ENCODE measurements at places on chromosomes 5 and 9.
A peak's percentile ranks its signal among the peaks of the same experiment; 100 is the strongest.

- DNase-seq, result no peak
These were observed 45.4 kb upstream of the TDRD7 start for GRCh38 chr9:97366476-97366875.

- DNase-seq, result no peak
These were observed 4.6 kb downstream of the TGFBR1 start for GRCh38 chr9:99109522-99109921.

- DNase-seq, result peak; percentile 33
These were observed 663 bp upstream of the SMIM27 start for GRCh38 chr9:32551276-32552051.

DNA sequence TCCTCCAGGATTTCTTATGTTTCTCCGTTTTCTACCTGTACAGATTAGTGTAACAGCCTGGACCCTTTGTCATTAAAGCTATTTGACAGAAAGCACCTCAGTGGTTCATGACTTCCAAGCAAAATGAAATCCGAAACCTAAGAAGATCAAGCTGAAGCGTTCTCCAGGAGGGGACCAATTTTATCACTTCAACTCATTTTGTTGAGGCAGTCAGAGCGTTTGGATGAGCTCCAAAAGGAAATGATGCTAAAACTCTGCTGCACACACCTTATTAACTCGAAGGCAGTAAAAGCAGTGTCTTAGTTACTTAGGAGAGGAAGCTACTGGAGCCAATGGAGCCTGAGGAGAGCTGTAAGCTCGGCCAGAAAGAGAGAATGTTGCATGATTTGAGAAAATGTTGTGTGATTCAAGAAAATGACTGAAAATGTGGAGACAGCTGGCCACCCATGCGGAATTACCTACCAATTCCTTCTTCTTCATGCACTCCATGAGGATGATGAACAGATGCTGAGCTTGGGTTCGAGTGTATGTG lies 346.7 kb upstream of the KLF9 start:
- no peak for DNase-seq

GRCh38 chr5:131171276-131171810 lies 599 bp downstream of the LYRM7 start:
- DNase-seq, result peak; percentile 6

GRCh38 chr9:117092582-117092981 lies 322.3 kb downstream of the ASTN2 start:
- peak; percentile 36 for DNase-seq

DNA sequence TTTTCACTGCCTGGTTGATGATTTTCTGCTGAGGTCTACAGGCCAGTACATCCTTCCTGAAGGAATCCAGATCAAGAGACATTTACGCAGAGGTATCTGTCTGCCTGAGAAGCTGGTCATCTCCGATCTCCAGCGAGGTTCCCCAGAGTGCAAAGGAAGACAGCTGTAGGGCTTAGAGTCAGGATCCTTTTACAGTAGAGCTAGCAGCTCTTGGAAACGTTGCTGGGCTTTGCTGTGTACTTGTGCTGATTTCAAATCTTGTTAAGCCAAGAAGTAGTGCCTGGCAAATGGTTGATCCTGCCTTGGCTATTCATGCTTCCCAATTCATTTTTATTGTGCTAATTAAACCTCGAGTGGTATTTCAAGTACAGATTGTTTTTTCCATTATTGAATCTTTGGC lies 48.9 kb downstream of the NTRK2 start:
- DNase-seq, result no peak

DNA sequence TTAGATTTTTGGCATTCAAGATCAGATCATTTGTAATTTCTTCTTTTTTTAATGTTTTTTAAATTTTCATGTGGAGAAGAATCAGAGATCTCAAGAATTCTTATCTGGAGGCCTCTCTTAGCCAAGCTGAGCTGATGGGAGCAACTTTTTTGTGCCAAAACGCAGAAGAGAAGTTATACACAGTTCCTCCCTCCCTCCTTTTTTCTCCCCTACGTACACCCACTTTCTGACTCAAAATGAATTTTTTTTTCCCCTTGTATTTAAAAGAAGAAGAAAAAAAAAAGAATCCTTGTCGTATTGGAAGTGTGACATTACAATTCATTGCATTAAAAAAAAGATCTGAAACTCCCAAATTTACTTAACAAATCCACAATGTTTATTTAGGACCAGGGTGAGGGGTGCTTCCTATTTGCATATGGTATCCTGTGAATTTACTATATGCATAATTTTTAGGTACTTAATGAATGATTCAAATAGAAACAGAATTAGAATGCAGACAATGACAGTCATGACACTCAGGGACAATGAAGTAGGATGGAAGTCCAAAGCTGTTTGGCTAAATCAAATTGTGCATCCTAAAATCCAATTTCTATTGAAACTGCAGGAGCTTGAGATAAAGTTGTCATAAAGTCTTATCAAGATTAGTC lies 54.4 kb downstream of the EBF1 start:
- no peak for DNase-seq

- DNase-seq, result no peak
These were observed 802.4 kb upstream of the ACO1 start for GRCh38 chr9:31582071-31582470.

DNA sequence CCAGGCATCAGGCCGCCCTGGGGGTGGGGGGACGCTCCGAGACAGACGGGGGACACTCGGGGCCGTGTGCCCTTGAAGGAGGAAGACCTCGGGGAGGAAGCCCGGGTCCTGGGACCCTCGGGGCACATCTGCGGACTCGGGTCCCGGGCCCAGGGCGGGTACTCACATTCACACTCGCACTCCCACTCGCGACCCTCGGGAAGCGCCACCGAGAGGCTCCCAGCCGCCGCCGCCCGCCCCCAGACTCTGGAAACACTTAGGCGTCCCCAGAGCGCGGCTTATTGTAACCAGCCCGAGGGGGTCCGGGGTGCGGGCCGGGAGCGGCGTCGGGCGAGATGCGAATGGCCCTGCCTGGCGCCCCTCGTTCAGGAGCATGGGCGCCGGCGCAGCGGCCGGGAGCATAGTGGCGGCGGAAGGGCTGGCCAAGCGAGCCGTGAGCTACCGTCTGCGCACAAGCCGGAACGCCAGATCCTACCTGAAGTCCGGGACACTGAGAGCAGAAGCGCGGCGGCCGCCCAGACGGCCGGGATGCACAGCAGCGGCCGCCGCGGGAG lies 559 bp downstream of the ROR2 start:
- DNase-seq, result no peak

DNA sequence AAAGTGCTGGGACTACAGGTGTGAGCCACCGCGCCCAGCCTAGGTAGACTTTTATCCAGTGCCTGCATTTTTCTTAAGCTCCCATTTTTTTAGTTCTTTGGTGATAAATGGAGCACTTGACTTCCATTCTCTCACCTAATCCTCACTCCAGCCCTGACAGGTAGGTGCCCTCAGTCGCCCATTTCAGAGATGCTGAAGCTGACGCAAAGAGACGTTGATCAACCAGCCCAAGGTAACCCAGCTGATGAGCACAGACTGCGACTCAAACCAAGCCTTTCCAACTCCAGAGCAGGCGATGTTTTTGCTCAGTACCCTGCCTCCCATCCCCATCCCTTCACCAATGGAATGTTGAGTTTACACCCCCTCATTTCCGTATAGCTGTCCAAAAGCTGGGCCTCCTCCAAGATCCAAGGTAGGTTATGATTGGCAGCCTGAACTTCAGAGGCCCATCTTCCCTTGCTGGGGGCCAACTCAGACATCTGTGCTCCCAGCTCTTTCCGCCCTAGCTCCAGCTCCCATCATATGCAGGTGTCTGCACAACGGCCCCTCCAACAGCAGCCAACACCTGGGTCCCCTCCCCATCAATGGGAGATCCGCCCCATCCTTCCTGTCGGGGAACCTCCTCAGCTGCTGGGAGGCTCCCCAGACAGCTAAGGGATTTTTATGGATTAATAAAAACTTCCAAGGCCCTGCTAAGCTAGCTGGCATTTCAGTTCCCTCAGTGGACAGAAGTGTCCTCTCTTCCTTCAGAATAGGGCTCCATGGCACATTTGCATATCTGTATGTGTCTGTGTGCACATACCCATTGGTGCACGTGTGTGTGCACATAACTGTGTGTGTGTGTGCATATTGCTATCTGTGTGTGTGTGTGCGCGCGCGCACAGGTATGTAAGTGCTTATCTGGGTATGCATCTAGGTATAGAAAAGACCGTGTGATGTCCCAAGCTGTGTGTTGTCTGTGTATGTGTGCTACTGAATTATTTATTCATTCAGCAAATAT lies 39.3 kb upstream of the VDAC1 start:
- no peak for DNase-seq

DNA sequence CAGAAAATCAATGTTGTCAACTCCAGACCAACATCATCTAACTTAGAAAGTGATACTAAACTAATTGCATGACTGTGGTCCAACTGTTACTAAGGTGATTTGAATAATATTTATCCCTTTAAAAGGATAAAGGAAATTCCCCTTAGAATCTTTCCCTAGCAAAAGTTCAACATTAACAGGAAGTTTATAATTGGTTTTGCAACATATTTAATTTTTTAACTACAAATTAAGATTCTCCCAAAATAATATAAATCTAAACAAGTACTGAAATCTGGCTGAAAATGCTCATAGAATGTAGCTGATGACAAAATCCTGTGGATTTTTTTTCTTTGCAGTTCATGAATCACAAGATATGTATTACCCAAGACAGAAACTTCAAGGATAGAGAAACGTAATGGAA lies 151.4 kb downstream of the LPAR1 start:
- no peak for DNase-seq

GRCh38 chr5:124280079-124280478 lies 466.4 kb downstream of the ZNF608 start:
- no peak for DNase-seq

GRCh38 chr9:6502399-6502798 lies 89.4 kb downstream of the UHRF2 start:
- no peak for DNase-seq

DNA sequence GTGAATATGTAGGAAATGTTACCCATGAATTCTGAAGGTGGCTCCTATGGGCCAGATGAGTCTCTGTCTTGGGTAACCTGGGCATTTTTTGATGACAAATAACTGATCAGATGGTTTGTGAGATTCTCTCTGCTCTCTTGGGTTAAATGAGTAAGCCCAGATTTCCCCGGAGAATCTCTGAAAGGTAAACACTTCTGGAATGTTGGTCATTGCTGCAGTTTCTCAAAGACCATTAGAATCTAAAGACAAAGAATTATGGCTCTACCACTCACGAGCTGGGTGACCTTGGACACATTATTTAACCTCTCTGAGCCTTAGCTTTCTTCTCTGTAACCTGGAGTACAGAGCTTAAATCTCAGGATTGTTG lies 191.2 kb downstream of the DAB2IP start:
- no peak for DNase-seq

GRCh38 chr9:97853056-97853843 lies at the start of gene FOXE1:
FOXE1 (plus strand) TSS chr9:97853226; CDS start chr9:97853915, 689 bp downstream.
- DNase-seq, result no peak
